Astrocyte (in vitro differentiated cells and primary cell): ENCODE measurements at places on chromosomes 11 and 22. TPM values are rescaled to one million over a fixed set of nuclear protein-coding genes. Genes with fewer than 3 reads are reported as not detected.

GRCh38 chr11:127061947-127062346, 61.4 kb upstream of the KIRREL3 start:
- DNase-seq = no peak

DNA sequence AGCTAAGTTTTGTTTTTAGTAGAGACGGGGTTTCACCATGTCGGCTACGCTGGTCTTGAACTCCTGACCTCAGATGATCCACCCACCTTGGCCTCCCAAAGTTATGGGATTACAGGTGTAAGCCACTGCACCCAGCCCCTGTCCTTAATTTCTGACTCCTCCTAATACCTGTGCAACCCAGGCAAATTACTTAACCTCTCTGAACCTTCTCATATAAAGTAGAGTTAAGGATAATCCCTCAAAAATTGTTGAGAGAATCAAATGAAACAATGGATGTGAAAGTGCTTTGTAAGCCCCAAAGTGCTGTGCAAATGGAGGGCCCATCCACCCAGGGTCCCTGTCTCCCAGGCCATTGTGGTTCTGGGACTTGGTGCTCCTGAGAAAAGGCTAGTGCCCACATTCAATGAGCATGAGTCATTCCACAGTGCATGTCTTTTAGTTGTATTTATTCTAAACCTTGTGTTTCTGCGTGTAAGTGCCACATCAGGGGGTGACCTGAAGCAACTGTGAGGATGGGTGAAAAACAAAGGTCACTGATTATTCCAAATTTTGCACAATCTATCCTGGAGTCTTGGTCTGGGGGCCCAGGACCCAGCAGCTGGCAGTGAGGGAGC, 61.4 kb upstream of the PTPRJ start:
- peak; percentile 50 for DNase-seq

DNA sequence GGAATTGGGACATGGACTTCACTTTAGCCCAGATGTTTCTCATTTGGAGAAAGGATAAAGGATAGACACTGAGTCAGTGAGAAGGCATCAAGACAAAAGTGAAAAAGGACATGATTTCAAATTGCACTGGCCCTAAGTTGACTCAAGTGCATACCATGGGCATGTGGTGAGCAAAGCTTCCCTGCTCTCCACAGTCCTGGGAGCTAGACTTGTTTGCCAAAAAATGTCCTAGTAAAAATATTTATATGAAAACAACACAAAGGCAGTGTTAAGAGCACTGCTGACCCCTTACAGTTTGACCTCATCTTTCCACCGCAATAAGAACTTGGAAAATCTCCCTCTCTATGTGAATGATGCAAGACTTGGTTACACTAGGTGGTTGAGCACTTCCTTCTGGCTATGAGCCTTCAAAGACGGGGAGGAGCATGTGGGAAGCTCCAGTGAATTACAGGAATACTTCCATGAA, 46.5 kb upstream of the FIBIN start:
- DNase-seq = peak; percentile 100

DNA sequence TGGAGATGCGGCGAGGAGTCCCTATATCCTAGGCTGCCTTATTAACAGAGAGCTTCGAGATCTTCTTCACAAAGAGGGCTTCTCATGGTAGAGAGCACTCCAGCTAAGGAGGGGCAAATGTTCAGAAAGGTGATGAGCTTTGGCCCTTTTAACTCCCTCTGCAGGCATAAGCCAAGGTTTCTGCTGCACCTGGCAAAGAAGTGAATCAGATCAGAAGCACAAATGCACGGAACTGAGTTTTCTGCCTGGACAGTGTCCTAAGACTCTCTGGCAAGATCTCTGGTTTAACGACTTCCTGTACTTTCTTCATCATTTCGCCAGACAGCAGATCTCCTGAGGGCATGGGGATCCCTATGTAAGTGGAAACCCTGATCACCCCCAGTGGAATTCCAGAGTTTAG, 37.2 kb downstream of the POU2AF3 start:
- DNase-seq = no peak

- peak; percentile 88 for DNase-seq
Observed at GRCh38 chr11:19868281-19868821, 155.7 kb downstream of the NAV2 start.

DNA sequence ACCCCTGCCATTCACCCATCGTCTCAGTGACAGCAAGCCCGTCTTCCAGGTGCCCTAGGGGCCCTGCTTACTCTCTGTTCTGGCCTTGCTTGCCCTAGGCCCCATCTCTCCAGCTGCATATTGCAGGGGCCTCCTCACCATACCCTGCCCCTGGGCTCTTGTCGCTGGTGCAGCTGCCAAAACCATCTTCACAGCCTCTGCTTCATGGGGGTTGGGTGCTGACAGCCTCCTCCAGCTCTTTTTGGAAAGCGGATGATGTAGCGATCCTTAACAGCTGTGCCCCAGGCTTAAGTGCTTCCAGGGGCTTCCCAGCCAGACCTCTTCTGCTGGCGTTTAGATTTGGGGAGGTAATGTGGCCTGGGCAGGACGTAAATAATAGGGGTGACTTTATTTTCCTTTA, 61.2 kb upstream of the SUSD2 start:
- DNase-seq = no peak

- no peak for DNase-seq
Observed at GRCh38 chr11:95445746-95446333, 214.8 kb upstream of the SESN3 start.

- DNase-seq = peak; percentile 16
Observed at GRCh38 chr11:57597916-57598830, 688 bp downstream of the SERPING1 start.

MS4A3 gene
- not detected in 2 replicates for total RNA-seq

GTSE1 gene
- 2.4 and 4.1 TPM in 2 replicates for total RNA-seq

NEU3 gene
- 8.6 and 9.7 TPM in 2 replicates for total RNA-seq

OTOG gene
- not detected in 2 replicates for total RNA-seq
